Activated naive CD4-positive, alpha-beta T cell treated with anti-CD3 and anti-CD28 coated beads for 36 hours (primary cell): ENCODE measurements at places on chromosomes 5 and 9. TPM values are rescaled to one million over a fixed set of nuclear protein-coding genes. Genes with fewer than 3 reads are reported as not detected.

DNA sequence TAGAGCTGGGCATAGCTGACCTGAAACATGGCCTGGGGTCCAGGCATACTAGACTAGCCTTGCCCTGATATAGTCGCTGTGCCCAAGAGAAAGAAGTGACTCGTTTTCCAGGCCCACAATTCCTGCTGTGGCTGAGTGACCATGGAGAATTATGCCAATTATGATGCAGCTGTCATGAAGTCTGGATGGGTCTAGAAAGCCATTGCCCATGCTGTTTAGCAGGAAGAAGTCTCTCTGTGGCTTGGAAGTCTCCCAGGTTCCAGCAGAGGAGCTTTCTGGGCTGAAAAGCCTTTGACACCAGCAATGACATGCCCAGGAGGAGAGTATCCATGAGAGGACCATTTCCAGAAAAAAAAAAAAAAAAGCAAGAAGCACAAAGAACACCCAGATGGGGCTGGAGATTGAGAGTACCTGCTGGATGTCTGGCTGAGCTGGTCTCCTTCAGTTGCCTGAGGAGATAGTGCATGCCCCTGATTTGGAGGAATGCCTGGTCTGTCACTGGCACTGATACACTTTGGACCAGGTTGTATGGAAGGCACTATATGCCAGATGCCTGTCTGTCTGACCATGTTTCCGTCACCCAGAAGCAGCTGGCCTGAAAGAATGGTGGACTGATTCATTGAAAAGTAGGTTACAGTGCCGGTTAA lies 128.0 kb upstream of the EPB41L4A start:
- no peaks in the 10 kb centered on the region for H3K4me1 ChIP-seq
- no peaks in the 10 kb centered on the region for H3K36me3 ChIP-seq
- peaks cover 2% of the 10 kb centered on the region for H3K27me3 ChIP-seq
- no peak for DNase-seq
- no peak overlapping the region for H3K27ac ChIP-seq

Gene WNK2
- total RNA-seq = 5.2 TPM

GRCh38 chr9:88198341-88198807 lies 60.1 kb upstream of the SPATA31C2 start:
- DNase-seq = no peak
- H3K27ac ChIP-seq = no peak overlapping the region
- no peaks in the 10 kb centered on the region for H3K36me3 ChIP-seq
- H3K27me3 ChIP-seq = peaks cover 11% of the 10 kb centered on the region

DNA sequence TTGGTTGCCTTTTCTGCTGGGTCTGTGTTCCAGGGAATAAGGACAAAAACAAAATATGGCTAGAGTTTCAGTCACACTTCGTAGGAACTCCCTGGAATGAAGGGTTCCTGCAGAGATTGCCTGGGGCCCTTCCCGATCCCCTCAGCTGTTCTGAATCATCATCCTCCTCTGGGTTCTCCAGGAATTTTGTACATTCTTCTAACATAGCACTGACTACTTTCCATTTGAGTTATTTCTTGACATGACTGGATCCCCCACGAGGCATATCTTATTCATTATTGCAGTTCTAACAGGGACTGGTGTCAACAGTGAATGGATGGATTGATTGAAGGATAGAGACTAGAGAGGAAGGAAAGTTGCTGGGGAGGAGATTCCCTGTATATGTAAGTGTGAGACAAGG lies 49.2 kb upstream of the TNC start:
- peaks cover 20% of the 10 kb centered on the region for H3K27me3 ChIP-seq
- H3K4me1 ChIP-seq = no peaks in the 10 kb centered on the region
- H3K36me3 ChIP-seq = no peaks in the 10 kb centered on the region
- H3K4me3 ChIP-seq = no peak overlapping the region
- H3K27ac ChIP-seq = no peak overlapping the region
- DNase-seq = no peak

Gene FREM1
- not detected for total RNA-seq

DNA sequence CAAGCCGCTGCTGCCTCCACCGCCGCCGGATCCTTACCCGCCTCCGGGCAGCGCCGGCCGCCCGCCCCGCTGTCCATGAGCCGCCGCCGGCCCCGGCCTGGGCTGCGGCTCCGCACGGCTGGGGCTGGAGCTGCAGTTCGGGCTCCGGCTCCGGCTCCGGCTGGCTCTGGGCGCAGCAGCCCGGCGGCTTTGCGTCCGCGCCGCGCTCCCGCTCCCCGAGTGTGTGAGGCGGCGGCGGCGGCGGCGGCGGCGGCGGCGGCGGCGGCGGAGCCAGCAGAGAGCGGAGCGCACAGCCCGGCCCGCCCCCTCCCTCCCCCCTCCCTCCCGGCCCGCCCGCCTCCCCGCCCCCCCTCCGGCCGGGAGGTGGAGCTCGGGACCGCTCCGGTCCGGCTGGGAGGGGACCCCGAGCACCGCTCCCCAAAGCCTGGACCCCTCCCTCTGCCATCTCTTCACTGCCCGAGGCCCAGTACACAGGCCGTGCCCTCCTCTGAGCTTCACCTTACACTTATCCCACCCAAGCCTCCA lies at the start of gene PCDH1:
TSS of gene PCDH1 (minus strand) at position 225 of the 525 bp plus-strand sequence. CDS start at position 77, 148 bp downstream.
- peak; percentile 16 for DNase-seq
- H3K4me3 ChIP-seq = peak within 1 kb of the TSS; percentile 65
- peaks cover 19% of the 10 kb centered on the region for H3K4me1 ChIP-seq
- H3K36me3 ChIP-seq = no peaks in the 10 kb centered on the region
- H3K27me3 ChIP-seq = peaks cover 63% of the 10 kb centered on the region

Gene PCDHB7
- total RNA-seq = not detected

DNA sequence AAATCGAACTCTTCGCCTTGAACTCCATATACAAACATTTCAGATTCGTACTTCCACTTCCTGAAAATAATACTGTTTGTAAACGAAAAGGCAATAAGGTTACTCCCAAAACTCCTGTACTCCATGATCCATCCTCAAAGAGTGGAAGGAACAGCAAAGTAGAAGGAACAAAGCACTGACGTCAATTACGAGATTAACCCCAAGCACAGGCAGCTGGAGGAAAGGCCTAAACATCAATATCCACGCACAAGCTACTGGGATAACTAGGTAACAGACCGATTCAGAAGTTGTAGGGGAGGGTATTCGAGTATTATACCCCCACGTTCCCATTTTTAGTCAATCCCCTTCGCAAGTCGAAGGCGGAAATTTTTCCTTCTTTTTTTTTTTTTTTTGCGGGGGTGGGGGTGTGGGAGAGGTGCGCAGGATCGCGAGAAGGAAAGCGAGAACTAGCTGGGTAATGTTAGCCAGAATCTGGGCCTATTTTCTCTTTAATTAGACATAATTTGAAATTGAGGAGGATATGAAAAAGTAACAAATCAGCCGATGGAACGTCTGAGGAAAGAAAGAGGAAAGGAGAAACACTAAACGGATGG lies 909 bp downstream of the AFF4 start:
- H3K27me3 ChIP-seq = no peaks in the 10 kb centered on the region
- H3K4me1 ChIP-seq = peaks cover 36% of the 10 kb centered on the region
- peak overlapping the region; percentile 97 for H3K27ac ChIP-seq
- DNase-seq = peak; percentile 50
- peaks cover 6% of the 10 kb centered on the region for H3K36me3 ChIP-seq

DNA sequence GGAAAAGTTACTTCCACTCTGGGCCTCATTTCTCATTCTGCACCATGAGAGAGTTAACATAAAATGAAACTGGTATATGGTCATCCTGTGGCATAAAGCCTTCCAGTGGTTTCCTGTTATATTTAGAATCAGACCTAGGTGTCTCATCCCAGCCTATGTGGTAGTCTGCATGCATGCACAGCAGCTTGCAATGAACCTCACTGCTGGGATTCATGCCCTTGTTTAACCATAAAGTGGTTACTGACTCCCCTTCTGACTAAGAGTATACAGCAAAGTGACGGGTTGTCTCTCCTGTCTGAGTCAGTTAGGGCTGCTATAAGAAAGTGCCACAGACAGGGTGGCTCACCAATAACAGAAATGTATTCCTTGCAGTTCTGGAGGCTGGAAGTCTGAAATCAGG lies 14.7 kb upstream of the TDRD7 start:
- peaks cover 3% of the 10 kb centered on the region for H3K27me3 ChIP-seq
- H3K4me1 ChIP-seq = peaks cover 6% of the 10 kb centered on the region
- DNase-seq = peak; percentile 41
- H3K4me3 ChIP-seq = no peak overlapping the region

GRCh38 chr5:23027331-23027730 lies 174.2 kb upstream of the CDH12 start:
- no peaks in the 10 kb centered on the region for H3K4me1 ChIP-seq
- no peaks in the 10 kb centered on the region for H3K27me3 ChIP-seq
- no peak overlapping the region for H3K27ac ChIP-seq
- DNase-seq = no peak
- no peaks in the 10 kb centered on the region for H3K36me3 ChIP-seq
- no peak overlapping the region for H3K4me3 ChIP-seq

Gene SNCB
- not detected for total RNA-seq

Gene ARHGEF37
- 2.0 TPM for total RNA-seq

DNA sequence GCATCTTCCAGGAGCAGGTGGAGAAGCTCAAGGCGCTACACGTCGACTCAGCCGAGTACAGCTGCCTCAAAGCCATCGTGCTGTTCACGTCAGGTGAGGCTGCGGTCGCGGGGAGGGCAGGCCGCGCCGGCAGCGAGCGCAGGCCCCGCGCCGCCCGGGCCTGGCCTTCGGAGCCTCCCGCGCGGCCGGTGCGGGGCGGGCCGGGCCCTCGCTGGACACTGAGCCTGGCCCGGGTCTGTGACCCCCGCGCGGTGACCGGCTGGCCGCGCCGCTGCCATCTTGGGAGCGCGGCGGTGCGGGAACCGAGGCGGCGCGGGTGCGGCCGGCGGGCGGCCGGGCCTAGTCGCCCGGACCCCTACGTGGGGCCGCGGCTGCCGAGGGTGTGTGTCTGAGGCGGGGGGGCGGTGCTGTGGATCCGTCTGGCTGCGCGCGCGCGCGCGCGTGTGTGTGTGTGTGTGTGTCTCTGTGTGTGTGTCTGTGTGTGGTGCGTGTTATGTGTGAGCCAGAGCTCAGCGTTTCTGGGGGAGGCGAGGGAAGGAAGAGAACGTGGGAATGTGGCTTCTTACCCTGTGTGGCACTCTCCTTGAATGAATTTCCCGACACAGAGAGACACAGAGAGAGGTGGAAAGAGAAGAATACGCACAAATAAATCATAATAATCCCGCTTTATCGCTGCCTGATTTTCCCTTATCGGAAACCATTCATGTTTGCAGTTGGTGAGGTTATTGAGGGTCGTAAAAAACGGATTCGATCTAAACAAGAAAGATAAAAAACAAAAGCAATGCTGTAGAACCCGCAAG lies 5.5 kb downstream of the NR2F1 start:
- no peak for DNase-seq
- peaks cover 8% of the 10 kb centered on the region for H3K36me3 ChIP-seq
- H3K27me3 ChIP-seq = peaks cover 64% of the 10 kb centered on the region
- H3K4me1 ChIP-seq = peaks cover 27% of the 10 kb centered on the region
- H3K27ac ChIP-seq = no peak overlapping the region

GRCh38 chr9:114895521-114895991 lies 34.8 kb downstream of the TNFSF8 start:
- H3K27ac ChIP-seq = peak overlapping the region; percentile 85
- DNase-seq = no peak
- peaks cover 14% of the 10 kb centered on the region for H3K36me3 ChIP-seq
- H3K27me3 ChIP-seq = no peaks in the 10 kb centered on the region
- H3K4me3 ChIP-seq = no peak overlapping the region
- H3K4me1 ChIP-seq = peaks cover 50% of the 10 kb centered on the region

DNA sequence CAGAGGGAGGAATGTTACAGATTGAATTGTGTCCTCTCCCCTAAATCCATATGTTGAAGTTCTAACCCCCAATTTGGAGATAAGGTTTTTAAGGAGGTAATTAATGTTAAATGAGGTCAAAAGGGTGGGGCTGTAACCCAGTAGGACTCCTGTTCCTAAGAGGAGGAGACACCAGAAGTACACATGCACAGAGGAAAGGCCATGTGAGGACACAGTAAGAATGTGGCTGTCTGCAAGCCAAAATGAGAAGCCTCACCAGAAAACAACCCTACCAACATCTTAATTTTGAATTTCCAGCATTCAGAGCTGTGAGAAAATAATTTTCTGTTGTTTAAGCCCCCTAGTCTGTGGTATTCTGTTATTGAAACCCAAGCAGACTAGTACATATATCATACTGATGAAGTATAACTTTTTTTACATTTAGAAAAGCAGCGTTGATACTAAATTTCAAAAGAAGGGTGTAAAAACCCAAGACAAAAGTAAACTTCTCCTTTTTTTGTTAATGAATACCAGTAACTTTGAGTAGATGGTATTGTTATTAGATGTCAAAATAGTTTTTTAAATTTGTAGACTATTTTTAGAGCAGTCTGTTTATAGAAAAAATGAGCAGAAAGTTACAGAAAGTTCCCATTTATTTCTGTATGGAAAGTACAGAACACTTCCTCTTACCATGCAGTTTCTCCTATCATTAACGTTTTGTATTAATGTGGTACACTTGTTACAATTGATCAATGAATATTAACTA lies 25.1 kb downstream of the RNF180 start:
- DNase-seq = no peak
- H3K4me1 ChIP-seq = no peaks in the 10 kb centered on the region
- H3K36me3 ChIP-seq = no peaks in the 10 kb centered on the region
- H3K4me3 ChIP-seq = no peak overlapping the region
- H3K27me3 ChIP-seq = no peaks in the 10 kb centered on the region
- H3K27ac ChIP-seq = no peak overlapping the region

DNA sequence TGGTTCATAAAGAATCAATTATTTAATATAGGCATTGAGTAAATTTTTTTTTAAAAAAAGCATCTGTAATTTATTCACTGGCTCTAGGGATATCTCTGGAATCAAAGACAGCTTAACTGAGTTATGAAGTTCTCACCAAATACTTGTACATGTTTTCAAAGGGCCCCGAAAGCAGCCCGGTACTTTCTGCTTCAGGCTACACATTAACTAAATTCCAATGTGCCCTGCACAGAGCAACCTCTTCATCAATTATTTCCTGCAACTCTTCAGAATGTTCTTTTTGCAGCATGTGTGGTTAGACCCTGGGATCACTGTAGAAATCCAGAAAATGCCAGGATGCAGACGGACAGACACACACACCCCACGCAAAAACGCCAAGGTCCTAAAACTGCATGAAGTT lies 209.0 kb downstream of the EFNA5 start:
- no peak overlapping the region for H3K27ac ChIP-seq
- H3K4me3 ChIP-seq = no peak overlapping the region
- no peak for DNase-seq
- peaks cover 12% of the 10 kb centered on the region for H3K27me3 ChIP-seq
- no peaks in the 10 kb centered on the region for H3K36me3 ChIP-seq
- no peaks in the 10 kb centered on the region for H3K4me1 ChIP-seq

- no peak overlapping the region for H3K27ac ChIP-seq
- no peak for DNase-seq
- no peaks in the 10 kb centered on the region for H3K4me1 ChIP-seq
- H3K27me3 ChIP-seq = no peaks in the 10 kb centered on the region
- H3K4me3 ChIP-seq = no peak overlapping the region
- peaks cover 3% of the 10 kb centered on the region for H3K36me3 ChIP-seq
Observed at GRCh38 chr9:83405759-83406158, 132.4 kb downstream of the FRMD3 start.

Gene PCDHGC3
- total RNA-seq = 0.17 TPM

DNA sequence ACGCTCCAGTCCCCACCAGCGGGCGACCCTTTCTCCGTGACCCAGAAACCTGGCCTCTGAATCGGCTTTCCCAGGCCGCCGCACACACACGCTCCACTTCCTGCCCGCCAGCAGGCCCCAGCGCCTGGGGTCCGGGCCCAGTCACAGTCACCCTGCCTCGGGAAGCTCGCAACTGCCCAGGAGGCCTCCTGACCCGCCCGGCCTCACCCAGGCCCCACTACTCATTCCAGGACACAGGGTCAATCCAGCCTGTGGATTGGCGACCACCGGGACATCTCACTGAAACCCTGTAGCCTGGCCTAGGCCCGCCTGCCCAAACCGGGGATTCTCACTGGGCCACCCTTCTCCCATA lies 2.7 kb upstream of the IRX4 start:
- no peak overlapping the region for H3K4me3 ChIP-seq
- H3K4me1 ChIP-seq = peaks cover 10% of the 10 kb centered on the region
- no peaks in the 10 kb centered on the region for H3K36me3 ChIP-seq
- H3K27me3 ChIP-seq = peaks cover 40% of the 10 kb centered on the region
- DNase-seq = no peak
